ENCODE measurements at places on chromosomes 2 and 18.
A peak's percentile ranks its signal among the peaks of the same experiment; 100 is the strongest.

GRCh38 chr2:168482952-168483831, 27.1 kb downstream of the CERS6 start:
- no peak for DNase-seq

GRCh38 chr2:191204433-191204832, 40.8 kb upstream of the MYO1B start:
- no peak for DNase-seq

- no peak for DNase-seq
Measured at GRCh38 chr18:2848247-2849246, 1.7 kb downstream of the EMILIN2 start.

DNA sequence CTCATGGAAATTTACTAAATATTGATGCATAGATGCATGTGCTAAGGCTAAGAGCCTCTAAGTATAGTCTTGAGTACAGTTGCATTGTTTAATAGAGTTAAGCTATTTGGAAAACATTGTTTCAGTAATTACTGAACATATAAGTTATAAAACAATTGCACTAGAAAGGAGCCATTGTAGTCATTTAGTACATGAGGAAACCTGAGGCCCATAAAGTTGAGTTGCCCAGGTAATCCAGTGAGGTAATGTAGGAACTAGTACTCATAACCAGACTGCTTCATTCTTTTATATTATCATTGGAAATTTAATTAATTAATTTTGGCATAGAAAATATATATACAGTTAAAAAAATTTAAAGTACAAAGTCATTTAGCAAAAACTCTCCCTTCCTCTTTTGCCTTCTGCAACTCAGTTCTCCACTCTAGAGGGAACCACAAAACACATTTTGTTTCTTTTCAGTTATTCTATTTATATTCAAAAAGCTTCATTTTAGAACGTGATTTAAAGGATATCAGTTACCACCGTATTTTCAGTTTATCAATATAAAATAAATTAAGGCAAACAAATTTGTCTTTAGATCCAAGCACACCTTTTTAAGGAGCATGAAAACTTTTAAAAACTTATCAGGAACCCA, 27.8 kb upstream of the TBR1 start:
- no peak for DNase-seq

GRCh38 chr2:157283468-157283867, 26.0 kb downstream of the GALNT5 start:
- no peak for DNase-seq

GRCh38 chr2:239220981-239221396, 179.8 kb downstream of the HDAC4 start:
- no peak for DNase-seq

- DNase-seq, result no peak
Measured at GRCh38 chr2:40433736-40434135, 18.2 kb downstream of the SLC8A1 start.

- peak; percentile 44 for DNase-seq
Measured at GRCh38 chr2:173184031-173185004, 108.7 kb downstream of the MAP3K20 start.

DNA sequence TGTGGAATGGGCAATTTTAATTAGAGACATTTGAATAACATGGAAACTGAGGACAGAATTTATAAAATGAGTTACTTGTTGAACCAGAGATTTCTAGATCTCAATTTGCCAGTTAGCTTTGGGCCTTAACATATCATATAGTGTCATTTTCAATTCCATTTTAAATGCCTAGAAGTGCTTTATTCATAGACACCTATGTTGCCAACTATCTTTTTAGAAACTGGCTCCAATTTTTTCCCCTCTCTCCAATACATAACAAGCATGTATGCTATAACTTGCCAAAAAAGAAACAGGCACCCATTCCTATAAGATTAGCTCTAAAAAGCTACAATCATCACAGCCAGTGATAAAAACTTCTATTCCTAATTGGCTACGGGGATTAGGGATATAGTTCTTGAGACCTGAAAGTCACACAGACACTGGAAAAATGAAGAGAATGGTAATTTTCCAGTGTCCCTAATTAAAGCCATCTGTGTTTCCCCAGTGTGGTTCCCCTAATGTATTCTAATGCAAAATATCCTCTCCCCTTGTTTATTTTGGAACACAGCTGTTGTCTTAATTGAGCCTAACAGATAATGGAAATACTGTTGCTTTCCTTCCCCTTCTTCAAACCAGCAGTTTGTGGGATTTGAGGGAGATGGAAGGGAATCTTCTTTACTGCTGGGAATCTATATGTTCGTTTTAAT, 205.5 kb upstream of the FSHR start:
- no peak for DNase-seq

GRCh38 chr2:222904557-222905258, 43.9 kb downstream of the ACSL3 start:
- no peak for DNase-seq

DNA sequence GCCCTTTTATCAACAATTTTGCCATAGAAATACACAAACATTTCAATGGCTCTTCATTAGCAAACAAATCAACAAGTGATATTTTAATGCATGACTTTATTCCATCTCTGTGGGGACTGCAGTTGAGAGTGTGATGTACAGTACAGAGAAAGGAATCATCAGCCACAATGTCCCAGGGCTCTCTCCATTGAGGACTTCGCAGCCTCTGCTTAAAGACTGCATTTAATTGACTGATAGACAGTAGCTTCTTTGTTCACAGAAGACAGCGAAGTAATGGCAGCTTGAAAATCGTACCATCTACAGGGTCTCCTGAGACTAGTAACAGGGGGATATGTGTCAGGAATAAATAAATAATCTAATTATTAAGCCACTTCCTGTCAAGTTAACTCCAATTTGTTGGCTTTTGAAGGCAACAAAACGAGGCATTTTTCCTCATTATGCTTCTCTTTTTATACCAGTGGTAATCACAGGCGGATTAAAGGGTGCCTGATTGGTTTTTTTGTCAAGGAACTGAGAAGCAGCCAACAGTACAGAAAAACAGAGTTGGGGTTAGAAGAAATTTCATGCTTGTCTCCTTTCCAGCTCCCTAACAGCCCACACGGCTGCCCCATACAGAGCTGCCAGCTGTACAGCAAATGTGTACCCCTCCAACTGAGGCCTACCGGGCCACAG, 164.3 kb downstream of the ZNF521 start:
- no peak for DNase-seq

DNA sequence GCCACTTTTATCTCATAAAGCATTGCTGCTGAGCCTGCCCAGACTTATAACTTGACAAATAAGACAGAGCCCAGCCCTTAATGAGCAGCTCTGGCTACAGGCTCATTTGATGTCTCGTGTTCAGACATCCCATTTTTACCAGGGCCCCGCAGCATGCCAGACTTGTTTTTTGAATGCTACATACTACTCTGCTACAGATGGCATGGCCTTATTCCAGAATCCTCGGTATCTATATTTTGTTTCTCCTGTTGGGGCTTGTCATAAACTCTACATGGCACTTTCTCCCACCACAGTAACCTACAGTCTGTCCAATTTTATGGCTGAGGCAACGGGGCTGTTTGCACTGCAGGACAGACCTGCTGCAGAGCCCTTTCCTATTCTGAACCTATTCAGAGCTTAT, 179.0 kb upstream of the DDX18 start:
- DNase-seq, result no peak

- peak; percentile 43 for DNase-seq
Measured at GRCh38 chr2:190849774-190850173, 30.8 kb upstream of the GLS start.

- DNase-seq, result no peak
Measured at GRCh38 chr2:25219621-25220020, 51.2 kb upstream of the POMC start.

GRCh38 chr2:30216157-30216556, 15.2 kb upstream of the LBH start:
- DNase-seq, result no peak

- DNase-seq, result no peak
Measured at GRCh38 chr2:210630873-210631560, 74.6 kb downstream of the CPS1 start.

All from left hindlimb (tissue), 1 donor.